Heart left ventricle (tissue), 16 donors: ENCODE measurements at places on chromosomes 3 and 15. TPM values are rescaled to one million over a fixed set of nuclear protein-coding genes. Genes with fewer than 3 reads are reported as not detected.

DNA sequence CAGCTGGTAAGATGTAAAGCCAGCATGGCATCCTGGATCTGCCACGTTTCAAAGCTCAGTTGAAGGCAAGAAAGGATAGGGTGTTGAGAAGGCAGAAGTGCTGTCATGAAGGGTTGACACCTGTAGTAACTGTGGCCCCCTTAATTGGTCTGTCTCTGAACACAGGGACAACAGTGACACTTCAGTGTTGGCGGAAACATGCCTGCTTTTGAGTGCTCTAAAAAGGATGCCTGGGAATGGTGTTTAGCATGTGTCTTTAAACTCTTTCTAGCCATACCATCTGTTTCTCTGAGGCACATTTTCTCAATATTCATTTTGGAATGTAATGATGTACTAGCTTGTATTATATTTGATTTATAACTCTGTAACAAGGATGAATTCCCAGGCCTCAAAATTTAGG lies 42.1 kb downstream of the PLS1 start:
- no peak for DNase-seq

Gene PSMD6
- polyA plus RNA-seq, result 60.1 TPM

Gene PHLDB2
- 59.0 TPM for polyA plus RNA-seq

DNA sequence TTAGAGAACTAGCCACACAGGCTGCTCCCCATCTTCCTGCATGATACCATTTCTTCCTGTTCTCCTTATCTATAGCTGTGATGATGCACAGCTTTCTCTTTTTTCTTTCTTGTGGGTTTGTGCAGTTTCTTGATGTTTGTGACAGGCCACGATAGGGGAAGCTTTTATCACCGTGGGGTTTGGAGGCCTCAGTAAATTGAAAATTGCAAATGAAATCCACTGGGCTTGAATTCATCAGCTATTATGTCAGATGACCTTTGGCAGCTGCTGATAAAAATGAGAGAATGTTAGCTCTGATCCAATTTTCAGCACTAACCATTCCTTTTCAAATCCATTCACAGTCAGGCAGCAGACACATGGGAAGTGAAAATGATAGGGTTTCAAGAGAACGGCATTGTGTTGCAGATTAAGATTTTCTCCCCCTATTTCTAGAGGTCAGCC lies 176.9 kb upstream of the SOX2 start:
- DNase-seq, result no peak
